KBM-7 (cell line): ENCODE measurements at places on chromosomes 11 and 22.
A peak's percentile ranks its signal among the peaks of the same experiment; 100 is the strongest.

GRCh38 chr11:48052183-48053044 is 72.1 kb downstream of the PTPRJ start:
- DNase-seq, result no peak

- no peak for DNase-seq
Observed at GRCh38 chr11:125468852-125469251, 27.2 kb downstream of the FEZ1 start.

- DNase-seq, result peak; percentile 57
Observed at GRCh38 chr11:74701351-74701750, 29.9 kb downstream of the CHRDL2 start.

- no peak for DNase-seq
Observed at GRCh38 chr22:27809226-27809603, 7.7 kb upstream of the MN1 start.

- peak; percentile 72 for DNase-seq
Observed at GRCh38 chr22:23218867-23219251, 38.5 kb downstream of the BCR start.

- DNase-seq, result no peak
Observed at GRCh38 chr11:66133216-66133775, 63.2 kb downstream of the PACS1 start.

DNA sequence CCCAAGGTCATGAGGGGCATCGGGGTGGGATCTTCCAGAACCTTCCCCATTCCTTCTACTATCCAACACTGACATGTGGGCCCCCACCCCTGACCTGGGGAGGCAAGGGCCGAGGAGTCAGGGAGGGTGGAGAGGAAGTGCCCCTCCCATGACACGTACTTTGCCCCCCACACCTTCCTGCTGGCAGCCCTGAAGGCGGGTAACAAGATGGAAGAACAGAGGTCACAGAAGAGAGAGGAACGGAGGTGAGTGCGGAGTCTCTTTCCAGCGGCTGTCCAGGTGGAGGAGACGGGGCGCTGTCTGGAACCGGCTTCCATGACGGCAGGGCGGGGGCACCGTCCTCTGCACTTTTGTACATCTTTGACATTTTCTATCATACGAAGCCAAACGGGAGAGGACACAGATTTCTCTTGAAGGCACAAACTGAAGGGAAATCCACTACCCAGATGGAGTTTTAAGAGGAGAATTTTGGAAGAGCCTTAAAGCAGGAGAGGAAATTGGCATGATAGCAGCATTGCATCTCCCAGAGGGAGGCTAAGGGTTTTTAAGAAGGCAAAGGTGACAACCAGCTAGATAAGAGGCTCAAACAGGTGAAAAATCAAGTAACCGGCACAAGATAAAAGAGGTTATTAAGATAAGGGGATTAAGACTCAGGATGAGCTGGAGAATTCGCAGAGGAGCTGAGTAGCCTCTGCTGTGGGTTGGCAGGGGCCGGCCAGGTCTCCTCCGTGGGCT is 16.7 kb downstream of the OSBPL5 start:
- DNase-seq, result no peak

- DNase-seq, result peak; percentile 68
Observed at GRCh38 chr22:46122511-46122971, 27.8 kb upstream of the PPARA start.

- peak; percentile 8 for DNase-seq
Observed at GRCh38 chr22:29623059-29623458, 19.6 kb downstream of the NF2 start.

- DNase-seq, result no peak
Observed at GRCh38 chr11:70788248-70789022, 390.1 kb downstream of the CTTN start.

DNA sequence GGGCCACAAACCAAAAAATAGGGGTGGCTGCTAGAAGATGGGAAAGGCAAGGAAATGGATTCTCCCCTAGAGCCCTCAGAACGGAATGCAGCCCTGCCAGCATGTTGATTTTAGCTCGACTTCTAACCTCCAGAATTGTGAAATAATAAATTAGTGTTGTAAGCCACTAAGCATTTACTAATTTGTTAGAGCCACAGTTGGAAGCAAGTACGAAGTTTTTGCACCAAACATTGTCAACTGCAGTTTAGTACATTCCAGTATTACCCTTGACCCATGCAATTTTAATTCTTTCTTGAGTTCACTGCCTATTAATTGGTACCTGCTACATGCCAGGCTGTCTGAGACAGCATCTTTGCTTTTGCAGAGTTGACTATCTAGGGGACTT is 32.2 kb downstream of the PARVA start:
- no peak for DNase-seq
